GM23248 (cell line): ENCODE measurements at places on chromosomes 5 and 9. TPM values are rescaled to one million over a fixed set of nuclear protein-coding genes. Genes with fewer than 3 reads are reported as not detected.
A peak's percentile ranks its signal among the peaks of the same experiment; 100 is the strongest.

Gene FAM219A
- 7.6 and 7.8 TPM in 2 replicates for polyA plus RNA-seq

Gene LECT2
- polyA plus RNA-seq, result 0.41 and 0.51 TPM in 2 replicates

Gene RC3H2
- polyA plus RNA-seq, result 19.8 and 22.1 TPM in 2 replicates

DNA sequence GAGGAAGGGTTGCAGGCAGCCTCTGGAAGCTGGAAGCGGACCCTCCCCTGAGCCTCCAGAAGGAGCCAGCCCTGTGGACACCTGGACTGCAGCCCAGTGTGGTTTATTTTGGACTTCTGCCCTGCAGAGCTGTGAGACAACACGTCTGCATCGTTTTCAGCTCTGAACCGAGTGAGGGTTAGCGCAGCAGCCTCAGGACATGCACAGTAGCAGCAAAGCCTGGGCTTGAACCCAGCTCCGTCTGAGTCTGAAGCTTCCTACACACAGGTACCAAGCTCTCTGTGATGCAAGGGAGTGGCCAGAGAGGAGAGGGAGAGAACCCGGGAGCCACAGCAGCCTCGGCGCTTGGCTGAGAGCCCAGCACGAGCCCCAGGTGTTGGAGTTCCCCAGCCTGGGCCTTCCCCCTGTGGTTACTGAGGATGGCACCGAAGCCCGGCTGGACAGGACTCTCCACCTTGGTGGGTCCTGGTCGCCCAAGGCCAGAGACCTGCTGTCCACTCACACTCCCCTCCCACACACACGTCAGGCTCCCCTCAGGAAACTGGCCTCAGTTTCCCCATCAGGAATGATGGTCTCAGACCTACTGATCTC lies 128.2 kb downstream of the OLFM1 start:
- DNase-seq, result no peak

DNA sequence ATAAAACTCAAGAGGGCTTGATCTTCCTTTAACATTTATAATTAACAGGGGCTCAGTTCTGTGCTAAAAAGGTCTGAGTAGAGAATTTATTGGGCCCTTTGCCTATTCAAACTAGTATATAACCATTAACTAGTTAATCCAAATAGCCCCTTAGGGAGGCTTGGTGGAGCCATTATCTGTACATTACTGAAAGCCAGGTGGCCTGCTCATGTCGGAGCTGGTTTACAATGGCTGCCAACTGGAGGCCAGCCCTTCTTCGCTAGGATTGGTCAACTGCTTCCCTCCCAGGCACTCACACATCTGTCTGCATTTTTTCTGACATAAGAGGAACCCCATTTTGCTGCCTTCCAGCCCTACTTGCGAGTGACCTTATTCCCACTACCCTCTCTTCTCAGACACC lies 30.4 kb upstream of the NDFIP1 start:
- no peak for DNase-seq

GRCh38 chr5:2817031-2817603 lies 65.6 kb upstream of the IRX2 start:
- no peak for DNase-seq

DNA sequence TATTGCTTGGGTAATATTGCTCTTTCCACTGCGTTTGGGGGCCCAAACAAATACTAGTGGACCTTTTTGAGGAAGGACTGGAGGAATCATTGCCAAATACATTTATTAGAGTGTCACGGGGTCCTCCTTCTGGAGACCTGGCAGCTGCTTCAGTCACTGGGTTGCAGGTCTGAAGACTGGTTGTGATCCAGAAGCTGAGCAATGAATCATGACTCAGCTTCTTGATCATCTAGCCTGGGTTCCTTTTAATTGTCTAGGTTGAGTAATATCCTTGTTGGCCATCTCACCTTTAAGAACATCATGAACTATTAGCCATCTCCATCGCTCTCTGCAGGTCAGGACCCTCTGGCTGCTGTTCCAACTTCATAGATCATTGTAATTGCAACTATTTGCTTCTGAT lies 15.4 kb upstream of the UBAP1 start:
- peak; percentile 77 for DNase-seq
